ENCODE measurements at places on chromosomes 13 and 19.

DNA sequence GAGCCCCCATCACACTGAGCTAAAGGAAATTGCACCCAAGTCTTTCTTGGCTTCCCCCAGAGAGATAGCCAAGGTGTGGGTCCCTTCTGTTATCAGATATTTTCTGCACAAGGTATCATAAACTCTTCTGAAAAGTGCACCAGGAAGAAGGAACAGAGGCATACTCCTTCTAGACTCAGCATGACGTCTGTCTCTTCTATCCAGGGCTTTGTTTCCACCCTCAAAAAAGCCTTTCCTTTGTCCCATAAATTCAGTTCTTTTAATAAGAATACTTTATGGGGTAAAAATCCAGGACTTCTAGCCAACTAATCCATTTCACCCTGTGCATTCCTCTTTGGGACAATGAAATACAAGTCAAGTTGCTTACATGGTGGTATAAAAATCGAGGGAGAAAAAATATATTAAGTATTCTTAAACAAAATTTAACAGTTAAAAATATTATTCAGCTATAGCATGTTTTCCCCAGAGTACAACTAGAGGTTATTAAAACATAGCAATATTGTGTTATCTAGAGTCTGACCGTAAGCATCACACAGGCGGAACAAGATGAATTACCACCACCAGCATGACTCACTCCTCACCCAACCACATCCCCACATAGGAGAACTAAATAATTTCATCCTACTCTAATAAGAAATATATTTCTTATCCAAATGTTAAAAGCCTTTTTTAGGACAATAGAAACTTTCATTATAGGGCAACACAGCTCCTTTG is 79.9 kb upstream of the GPC6 start:
- DNase-seq = no peak

DNA sequence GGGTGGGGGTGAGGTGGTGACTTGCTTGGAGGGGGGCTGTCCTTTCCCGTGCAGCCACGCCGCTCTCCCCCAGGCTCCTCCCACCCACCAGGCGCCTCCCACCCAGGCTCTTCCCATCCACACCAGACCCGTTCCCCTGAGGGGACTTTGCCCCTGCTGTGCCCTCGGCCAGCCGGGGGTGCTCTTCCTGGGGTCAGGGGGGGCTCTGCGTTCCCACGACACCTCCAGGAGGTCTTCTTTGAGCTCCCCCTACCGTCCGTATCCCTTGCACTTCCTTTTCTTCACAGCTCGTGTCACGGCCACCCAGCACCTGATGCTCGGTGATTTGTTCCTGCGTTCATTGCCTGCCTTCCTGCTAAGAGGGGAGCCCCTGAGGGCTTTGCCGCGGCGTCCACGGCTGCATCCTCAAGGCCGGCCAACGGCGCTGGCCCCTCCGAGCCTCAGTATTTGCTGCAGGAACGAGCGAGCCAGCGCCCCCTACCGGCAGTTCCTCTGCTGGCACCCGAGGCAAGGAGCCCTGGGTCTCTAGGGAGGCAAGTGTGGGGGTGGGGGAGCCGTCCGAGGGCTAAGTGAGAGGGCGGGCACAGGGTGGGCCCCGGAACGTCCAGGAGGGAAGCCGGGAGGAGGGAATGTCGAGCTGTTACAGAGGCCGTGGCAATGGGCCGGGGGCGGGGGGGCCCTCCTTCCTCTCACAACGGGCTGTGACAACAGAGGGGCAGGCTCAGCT is 11.8 kb downstream of the LRRC4B start:
- DNase-seq = peak; percentile 69

GRCh38 chr13:49400755-49401659 is 42.9 kb downstream of the CAB39L start:
- DNase-seq = no peak

DNA sequence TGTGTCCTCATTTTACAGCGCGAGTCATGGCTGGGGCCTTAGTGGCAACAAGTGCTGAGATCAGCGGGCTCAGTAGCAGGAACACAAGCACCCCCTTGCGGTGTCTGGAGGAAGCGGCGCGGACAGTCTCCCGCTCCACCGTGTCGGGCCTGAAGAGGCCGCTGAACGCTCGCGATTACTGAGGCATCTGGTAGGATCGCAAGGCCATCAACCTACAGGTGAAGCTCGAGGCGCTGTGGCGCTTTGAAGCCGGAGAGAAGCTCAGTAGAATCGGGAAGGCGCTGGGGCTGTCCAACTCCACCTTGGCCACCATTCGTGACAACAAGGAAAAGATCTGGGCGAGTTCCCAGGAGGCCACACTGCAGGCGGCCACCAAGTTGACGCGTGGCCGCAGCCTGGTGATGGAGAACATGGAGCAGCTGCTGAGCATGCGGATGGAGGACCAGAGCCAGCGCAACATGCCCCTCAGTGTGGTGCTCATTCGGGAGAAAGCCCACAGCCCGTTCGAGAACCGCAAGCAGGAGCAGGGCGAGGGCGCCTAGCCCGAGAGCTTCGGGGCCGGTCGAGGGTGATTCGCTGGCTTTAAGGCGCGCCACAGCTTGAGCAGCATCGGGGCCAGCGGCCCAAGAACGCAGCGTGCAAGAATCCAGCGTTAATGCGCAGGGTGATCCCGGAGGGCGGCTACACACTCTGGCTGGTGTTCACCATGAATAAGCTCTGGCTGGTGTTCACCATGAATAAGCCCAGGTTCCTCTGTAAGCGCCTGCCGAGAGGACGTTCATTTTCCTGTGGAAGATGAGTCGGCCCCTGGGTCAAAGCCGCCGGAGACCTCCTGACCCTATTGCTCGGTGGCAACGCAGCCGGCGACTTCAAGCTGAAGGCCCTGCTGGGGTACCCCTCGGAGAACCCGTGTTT is 8.3 kb upstream of the MZF1 start:
- peak; percentile 92 for DNase-seq

GRCh38 chr13:51874651-51875050 is 12.9 kb downstream of the CCDC70 start:
- DNase-seq = no peak

DNA sequence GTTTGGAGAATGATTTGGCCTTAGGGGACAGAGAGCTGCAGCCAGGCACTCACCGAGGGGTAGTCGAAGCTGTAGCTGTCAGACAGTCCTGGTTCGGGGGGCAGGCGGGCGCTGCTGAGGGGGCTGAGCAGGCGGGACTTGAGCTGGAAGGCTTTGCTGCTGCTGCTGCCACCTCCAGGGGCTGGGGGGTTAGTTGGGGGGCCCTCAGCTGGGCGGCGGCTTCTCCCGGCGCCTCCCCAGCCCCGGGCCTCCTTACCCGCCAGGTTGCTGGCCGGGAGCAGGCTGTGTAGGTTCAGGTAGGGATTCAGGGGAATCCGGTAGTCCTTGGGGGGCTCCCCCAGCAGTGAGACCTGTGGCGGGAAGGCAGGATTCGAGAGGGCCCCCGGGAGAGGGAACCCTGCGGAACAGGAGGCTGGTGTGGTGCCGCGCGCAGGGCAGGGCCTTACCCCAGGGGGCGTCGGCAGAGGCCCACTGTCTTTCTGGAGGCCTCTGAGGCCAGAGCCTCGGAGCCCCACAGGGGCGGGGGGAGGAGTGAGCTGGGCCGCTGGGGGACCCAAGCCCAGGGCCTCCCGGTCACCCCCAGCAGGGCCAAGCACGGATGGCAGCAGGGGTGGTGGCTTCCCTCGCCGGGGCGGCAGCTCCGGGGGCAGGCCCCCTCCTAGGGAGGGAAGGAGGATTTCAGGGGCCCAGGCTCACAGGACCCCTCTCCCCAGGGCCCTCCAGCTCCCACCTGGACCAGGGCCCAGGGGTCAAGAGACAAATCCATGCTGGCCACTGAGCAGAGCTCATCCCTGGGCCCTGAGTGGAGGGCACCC is 5.0 kb upstream of the FDX2 start:
- DNase-seq = no peak

- DNase-seq = peak; percentile 75
Measured at GRCh38 chr19:48608798-48609263, 2.3 kb downstream of the SPACA4 start.

DNA sequence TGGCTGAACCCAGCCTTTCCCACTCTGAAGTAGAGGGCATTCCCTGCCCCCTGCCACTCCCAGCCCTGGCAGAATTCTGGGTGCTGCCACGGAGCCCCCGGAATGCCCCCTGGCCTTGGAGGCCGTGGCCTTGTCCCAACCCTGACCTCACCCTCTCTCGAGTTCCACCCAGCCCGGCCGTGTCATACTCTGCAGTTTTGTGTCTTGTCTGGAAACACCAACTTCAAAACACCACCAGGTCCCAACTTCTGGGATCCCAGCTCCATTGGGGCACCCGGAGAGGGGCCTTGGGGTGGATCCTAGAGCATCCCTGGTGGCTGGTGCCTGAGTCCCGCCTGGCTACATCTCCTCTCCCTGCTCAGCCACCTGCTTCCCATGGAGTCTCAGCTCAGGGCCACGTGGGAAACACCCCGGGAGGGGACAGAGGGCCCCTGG is 81.4 kb upstream of the MCF2L start:
- no peak for DNase-seq

DNA sequence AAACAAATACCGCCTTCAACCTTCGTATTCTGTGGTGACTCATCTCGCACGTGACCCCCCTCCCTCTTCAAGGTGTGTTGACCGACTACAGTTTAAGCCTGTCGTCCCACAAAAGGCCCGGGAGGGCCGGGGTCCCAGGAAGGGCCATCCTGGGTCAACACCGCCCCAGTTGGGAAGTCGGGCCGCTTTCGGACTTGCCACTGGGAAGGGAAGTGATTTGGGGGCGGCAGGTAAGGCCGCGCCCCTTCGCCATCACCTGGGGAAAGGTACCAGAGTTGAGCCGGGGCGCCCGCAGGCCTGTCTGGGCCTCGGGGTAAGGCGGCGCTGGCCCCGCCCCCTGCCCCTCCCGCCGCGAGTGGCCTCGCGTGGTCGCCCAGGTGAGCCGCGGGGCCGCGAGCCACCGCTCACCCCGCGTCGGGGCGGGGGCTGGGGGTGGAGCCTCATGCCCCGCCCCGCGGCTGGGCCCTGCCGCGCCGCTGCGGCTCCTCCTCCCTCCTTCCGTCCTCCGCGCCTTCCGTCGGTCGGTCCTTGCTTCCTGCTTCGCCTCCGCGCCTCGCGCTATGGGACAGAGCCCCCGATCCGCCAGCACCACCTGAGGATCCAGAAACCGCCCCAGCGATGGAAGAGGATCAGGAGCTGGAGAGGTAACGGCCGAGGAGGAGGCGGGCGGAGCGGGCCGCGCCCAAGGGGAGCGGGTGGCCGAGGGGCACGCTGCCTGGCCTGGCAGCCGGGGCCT is at the start of gene POLR1D:
Gene POLR1D (plus strand): TSS at position 527 of the 736 bp plus-strand sequence. CDS start 92 bp downstream, at position 619.
- DNase-seq = peak; percentile 88

DNA sequence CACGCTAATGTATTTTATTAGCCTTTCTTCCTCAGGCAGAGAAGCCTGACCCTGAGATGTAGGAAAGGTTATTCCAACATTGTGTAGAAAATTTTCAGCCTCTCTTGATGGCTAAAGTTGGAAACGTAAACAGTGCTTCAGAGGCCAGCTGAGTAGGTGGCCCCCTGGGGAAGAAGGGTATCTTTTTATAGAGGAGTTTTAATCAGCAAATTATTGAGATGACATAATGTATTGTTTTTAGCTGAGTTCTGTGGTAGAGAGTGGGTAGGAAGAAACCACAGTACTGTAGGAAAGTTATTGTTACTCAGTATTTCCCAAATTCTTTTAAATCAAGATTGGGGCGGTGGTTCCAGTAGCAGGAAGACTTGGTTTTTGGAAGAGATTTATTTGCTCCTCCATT is 268.8 kb downstream of the DLEU7 start:
- DNase-seq = no peak

- no peak for DNase-seq
Measured at GRCh38 chr13:61276401-61276800, 139.2 kb downstream of the PCDH20 start.
